Effector CD4-positive, alpha-beta T cell (primary cell): ENCODE measurements at places on chromosomes 3 and 15.

GRCh38 chr3:141280690-141281089 is 49.1 kb downstream of the PXYLP1 start:
- no peak for DNase-seq

DNA sequence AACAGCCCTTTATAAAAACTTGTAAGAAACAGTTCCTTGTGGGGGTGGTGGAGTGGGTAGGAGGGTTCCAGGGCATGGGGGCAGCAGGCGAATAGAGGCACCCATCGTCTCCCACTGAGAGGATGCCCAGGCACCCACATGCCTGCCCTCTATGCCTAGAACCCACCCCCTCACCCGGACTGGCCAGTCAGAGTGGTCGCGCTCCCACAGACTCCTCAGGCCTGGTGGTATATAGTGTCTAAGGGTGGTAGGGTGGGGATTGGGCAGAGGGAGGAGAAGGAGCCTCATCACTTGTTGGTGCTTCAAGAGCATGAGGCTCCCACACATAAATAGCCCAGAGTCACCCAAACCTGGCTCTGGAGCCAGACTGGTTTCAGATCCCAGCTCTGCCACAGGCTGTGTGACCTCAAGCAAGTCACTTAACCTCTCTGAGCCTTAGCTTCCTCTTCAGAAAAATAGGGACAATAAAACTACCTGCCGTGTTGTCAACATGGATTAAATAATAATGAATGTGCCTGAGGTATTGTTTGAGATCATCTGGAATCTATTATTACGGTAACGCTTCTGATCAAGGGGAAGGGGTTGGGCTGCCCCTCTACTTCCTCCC is 262.1 kb downstream of the UACA start:
- DNase-seq, result no peak

DNA sequence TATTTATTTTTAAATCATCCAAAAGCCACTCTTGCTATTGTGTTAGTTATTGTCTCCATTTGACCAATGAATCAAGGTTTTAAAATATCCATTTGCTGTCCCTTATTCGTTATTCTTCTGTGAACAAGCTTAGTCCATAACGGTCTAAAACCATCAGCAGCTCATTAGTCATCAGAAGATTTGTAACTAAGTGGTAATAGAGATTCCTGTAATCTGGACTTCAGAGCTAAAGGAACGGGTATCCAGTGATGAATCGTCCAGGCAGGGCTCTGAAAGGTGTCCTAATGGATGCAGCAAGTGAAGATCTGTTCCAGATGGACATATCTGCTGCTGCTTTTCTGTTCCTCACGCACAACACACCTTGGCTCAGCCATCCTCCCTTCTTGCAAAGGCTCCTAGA is 362.7 kb upstream of the CFAP20DC start:
- DNase-seq, result no peak

- no peak for DNase-seq
Observed at GRCh38 chr3:67154429-67154828, 156.3 kb downstream of the KBTBD8 start.

DNA sequence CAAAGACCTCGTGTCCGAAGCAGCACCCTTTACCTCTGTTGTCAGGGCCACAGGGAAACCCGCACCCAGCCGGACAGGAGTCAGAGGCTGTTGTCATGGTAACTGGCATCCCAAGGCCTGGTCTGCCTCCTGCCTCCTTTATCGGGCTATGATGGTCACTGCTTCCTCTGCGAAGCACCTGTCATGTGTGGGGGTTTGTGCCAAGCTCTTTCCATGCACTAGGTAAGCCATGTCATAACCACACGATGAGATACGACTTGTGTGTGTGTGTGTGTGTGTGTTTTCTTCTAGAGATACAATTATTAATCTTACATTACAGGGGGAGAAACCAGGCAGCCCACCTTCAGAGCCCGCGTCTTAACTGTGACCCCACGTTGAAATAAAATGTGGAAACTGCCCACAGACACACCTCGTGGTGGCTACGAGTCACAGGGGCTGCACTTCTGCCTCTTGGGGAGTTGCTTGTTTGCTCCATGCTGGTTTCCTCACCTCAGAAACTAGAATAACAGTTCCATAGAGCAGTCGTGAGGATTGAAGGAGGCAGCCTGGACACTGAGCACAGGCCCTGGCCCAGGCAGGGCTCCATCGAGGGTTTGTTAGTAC is 18.0 kb downstream of the ZDHHC19 start:
- DNase-seq, result no peak

GRCh38 chr3:60755094-60755493 is 496.2 kb downstream of the FHIT start:
- no peak for DNase-seq

GRCh38 chr3:142225885-142226215 is 465 bp upstream of the GK5 start:
- no peak for DNase-seq

GRCh38 chr3:47370887-47371697 is 9.7 kb upstream of the PTPN23 start:
- DNase-seq, result no peak

- DNase-seq, result no peak
Observed at GRCh38 chr15:70793694-70794093, 30.3 kb upstream of the UACA start.

GRCh38 chr3:4404881-4405280 is 62.2 kb downstream of the SUMF1 start:
- DNase-seq, result no peak

- DNase-seq, result no peak
Observed at GRCh38 chr3:38126121-38126892, 10.6 kb downstream of the ACAA1 start.

- DNase-seq, result no peak
Observed at GRCh38 chr3:113507501-113508067, 7.4 kb downstream of the SPICE1 start.

DNA sequence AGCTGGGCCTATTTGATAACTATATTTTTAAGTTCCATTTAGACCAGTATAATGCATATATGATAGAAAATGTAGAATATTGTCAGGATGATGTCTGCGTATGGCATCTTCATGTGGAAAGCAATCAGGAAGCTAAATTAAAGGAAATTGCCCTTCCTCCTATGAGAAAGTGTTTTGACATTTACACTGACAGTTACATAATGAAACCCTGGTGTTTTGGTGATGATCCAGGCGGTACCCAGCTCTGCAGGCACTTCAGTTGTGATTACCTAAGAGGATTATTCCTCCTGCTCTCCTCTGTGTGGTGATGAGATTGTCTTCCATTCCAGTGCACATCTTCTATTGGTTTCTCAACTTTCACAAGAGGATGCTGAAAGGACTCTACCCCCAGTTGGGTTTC is 126.5 kb upstream of the MITF start:
- no peak for DNase-seq

- no peak for DNase-seq
Observed at GRCh38 chr3:172653004-172653572, 57.8 kb downstream of the NCEH1 start.
